ENCODE measurements at places on chromosomes 13 and 19. TPM values are rescaled to one million over a fixed set of nuclear protein-coding genes. Genes with fewer than 3 reads are reported as not detected.

- DNase-seq, result no peak
Observed at GRCh38 chr13:89584058-89584620, 1763.3 kb upstream of the MIR17HG start.

Gene RASL11A
- 6.3 TPM for total RNA-seq

DNA sequence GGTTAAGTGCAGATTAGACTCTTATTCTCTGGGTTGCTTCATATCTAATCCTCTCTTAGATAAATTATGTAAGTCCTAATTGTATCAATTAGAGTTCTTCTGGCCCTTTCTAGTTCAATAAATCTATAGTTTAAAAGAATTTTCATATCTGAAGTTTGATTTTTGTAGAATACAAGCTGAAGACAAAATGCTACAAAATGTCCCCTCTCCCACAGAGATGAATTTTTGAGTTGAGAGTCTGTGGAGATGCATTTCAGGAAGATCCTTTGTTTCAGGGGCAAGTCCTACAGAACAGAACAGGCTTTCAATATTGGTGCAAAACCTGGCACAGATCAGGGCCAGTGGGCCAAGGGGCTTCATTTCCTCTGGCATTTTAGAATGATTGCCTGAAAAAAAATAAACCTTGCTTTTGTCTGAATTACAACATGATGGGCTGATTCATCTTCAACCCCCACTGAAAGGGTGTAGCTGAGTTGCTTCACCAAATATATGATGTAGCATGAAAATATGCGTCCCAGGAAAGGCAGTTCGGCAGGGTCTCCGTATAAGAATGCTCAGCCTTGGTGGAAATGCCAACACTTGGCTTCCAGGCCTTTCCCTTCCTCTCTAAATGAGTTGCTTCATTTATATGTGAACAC, 6.4 kb upstream of the IPO5 start:
- no peak for DNase-seq

DNA sequence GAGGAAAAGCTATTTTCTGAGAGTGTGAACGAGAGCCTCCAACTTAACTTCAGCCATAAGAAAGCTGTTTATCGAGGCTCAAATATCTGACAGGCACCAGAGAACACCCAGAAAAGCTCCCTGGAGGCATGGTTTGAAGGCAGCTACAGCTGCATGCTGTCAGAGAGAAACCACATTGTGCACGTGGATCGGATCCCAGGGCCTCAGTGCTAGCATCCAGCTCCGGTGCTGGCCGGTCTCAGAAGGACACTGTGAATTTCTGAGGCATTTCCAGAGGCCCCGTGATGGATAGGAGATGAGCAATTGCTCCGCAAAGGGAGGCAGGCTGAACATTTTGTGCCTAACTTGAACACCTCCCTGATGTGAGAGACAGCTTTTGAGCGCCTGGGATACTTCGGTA, 315.7 kb downstream of the FGF9 start:
- DNase-seq, result no peak

DNA sequence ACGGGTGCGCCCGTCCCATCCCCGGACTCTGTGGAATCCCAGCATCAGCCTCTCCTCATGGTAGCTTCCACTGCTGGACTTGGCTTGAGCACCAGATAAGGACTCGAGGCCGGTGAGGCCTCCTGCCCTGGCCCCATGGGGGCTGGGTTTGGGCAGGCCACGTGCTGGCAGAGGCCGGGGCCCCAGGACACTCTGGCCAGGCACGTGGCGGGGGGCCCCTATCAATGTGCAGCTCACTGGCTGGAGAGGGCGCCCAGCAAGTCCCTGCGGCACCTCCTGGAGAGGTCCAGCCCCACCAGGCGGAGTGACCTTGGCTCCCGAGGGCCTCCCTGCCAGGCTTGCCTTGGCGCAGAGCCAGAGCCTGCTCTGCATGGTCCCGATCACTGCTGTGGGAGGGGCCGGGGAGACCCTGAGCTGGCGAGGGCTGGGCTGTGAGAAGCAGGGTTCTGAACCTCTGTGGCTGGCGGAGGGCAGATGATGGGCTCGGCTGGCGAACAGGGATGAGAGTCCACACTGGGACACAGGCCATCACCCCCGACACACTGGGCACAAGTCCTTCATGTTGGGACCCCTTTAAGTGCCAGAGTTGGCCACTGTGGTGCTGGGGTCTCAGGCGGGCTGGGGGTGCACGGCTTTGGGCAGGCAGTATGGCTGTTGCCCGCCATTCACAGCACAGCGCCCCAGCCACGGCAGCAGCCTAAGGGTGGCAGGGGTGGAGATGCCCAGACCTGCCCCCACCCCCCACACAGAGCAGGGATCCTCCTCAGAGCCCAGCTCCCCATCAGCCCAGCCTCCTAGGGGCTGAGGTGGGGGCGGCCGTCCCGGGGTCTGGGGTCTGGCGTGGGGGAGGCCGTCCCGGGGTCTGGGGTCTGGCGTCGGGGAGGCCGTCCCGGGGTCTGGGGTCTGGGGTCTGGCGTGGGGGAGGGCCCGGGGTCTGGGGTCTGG, 19.1 kb downstream of the CEBPG start:
- DNase-seq, result no peak
